ENCODE measurements at places on chromosomes 3 and 15. TPM values are rescaled to one million over a fixed set of nuclear protein-coding genes. Genes with fewer than 3 reads are reported as not detected.

The PRTG gene
- polyA plus RNA-seq = 0.66 TPM

The ROPN1 gene
- polyA plus RNA-seq = 0.38 TPM

The MST1 gene
- 16.0 TPM for polyA plus RNA-seq

The CSPG4 gene
- 12.1 TPM for polyA plus RNA-seq

The TMCO5A gene
- not detected for polyA plus RNA-seq

The BFSP2 gene
- 0.17 TPM for polyA plus RNA-seq

The GATM gene
- polyA plus RNA-seq = 8.6 TPM

The HHATL gene
- polyA plus RNA-seq = 332 TPM

The RTP4 gene
- 1.2 TPM for polyA plus RNA-seq

The KNG1 gene
- not detected for polyA plus RNA-seq

The ADAMTS7 gene
- polyA plus RNA-seq = 47.0 TPM

The BCL2A1 gene
- 0.37 TPM for polyA plus RNA-seq

The LNP1 gene
- polyA plus RNA-seq = 2.2 TPM

The ATP11B gene
- 5.3 TPM for polyA plus RNA-seq

The SI gene
- not detected for polyA plus RNA-seq

The SLC26A6 gene
- polyA plus RNA-seq = 11.3 TPM

The LRRC31 gene
- not detected for polyA plus RNA-seq

The C3orf22 gene
- not detected for polyA plus RNA-seq

The ZNF660 gene
- polyA plus RNA-seq = 0.41 TPM

The CPNE9 gene
- not detected for polyA plus RNA-seq

The KLHL6 gene
- polyA plus RNA-seq = 0.65 TPM

Measured in heart right ventricle (tissue), 16 donors.